ENCODE measurements at places on chromosomes 6 and 20.

GRCh38 chr6:5325173-5325572, 63.9 kb downstream of the FARS2 start:
- DNase-seq = no peak

- DNase-seq = no peak
Observed at GRCh38 chr6:99618649-99619408, 12.2 kb downstream of the PRDM13 start.

DNA sequence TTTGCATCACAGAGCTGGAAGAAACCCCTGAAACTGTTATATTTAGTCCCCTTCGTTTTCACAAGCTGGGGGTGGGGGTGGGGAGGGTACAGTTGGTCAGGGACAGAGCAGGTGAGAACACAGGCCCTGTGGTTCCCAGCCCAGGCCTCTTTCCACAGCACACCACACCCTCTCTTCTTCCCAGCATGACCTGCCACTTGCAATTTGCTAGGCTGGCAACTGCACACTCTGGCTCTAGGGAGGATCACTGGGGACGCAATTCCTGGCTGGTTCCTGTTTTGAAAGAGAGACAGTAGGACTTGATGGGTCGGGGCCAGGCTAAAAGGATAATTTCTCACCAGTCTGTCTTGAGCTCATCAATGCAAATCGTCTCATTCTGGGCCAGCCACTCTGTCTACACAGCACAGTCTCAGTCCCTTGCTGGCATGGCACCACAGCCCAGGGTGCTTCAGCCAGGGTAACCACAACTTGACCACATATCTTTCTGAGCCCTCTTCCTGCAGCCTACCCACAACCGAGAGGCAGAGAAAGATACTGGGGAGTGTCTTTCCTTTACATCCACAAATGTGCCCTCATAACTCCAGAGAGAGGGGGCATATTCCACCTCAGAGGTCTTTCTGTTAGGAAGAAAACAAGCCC, 41.7 kb upstream of the EMILIN3 start:
- no peak for DNase-seq

GRCh38 chr6:53658992-53659391, 6.6 kb downstream of the KLHL31 start:
- DNase-seq = no peak

GRCh38 chr6:156794546-156795354, 17.6 kb downstream of the ARID1B start:
- no peak for DNase-seq

DNA sequence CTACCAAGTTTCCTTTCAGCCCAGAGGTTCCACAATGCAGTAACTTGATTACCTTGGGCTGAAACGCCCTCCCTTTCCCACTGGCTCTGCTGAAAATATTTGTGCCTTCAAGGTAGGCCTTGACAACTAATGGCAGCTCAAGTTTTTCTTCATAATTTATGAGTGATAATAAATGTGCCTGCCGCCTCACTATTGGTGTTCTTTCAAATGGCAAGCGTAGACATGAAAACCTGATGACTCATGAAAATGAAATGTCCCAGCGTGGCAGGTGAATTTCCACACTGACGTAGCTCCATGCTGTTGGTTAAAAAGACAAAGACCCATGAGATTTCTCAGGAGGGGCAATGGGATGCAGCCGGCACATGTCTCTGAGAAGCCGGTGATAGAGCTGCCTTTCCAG, 107.2 kb upstream of the GGTLC1 start:
- DNase-seq = no peak

All from stromal cell of bone marrow (primary cell).